ENCODE measurements at places on chromosomes 2 and 18. TPM values are rescaled to one million over a fixed set of nuclear protein-coding genes. Genes with fewer than 3 reads are reported as not detected.
A peak's percentile ranks its signal among the peaks of the same experiment; 100 is the strongest.

The SULT1C4 gene
- total RNA-seq, result 85.0 TPM

The MAP4K4 gene
- 54.9 TPM for total RNA-seq

The MARCHF4 gene
- 0.06 TPM for total RNA-seq

The GALNT13 gene
- total RNA-seq, result 3.1 TPM

The BOK gene
- 44.3 TPM for total RNA-seq

The DQX1 gene
- not detected for total RNA-seq

The FKBP1B gene
- total RNA-seq, result 10.5 TPM

The OBSL1 gene
- 75.2 TPM for total RNA-seq

The HOXD3 gene
- 2.5 TPM for total RNA-seq

GRCh38 chr18:35268821-35269220, 21.2 kb downstream of the ZSCAN30 start:
- no peak overlapping the region for H3K4me3 ChIP-seq
- no peak overlapping the region for H3K27ac ChIP-seq
- no peak for DNase-seq
- H3K27me3 ChIP-seq, result no peaks in the 10 kb centered on the region
- H3K4me1 ChIP-seq, result peaks cover 3% of the 10 kb centered on the region

DNA sequence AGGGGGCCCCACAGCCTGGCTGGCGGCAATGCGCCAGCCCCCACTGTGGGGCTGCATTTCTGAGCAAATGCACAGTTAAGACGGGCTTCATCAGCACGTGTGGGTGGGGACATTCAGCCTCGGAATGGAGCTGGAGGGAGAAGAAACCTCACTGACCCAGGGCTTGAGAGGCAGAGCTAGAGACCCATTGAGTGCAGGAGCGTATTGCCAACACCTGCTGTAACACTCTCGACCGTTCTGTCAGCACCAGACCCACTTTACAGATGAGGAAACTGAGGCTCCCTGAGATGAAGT, 200.9 kb upstream of the RAB6C start:
- no peaks in the 10 kb centered on the region for H3K4me1 ChIP-seq
- no peak overlapping the region for H3K27ac ChIP-seq
- no peak overlapping the region for H3K4me3 ChIP-seq
- DNase-seq, result no peak
- no peaks in the 10 kb centered on the region for H3K36me3 ChIP-seq

- H3K4me1 ChIP-seq, result peaks cover 17% of the 10 kb centered on the region
- no peak overlapping the region for H3K27ac ChIP-seq
- H3K27me3 ChIP-seq, result no peaks in the 10 kb centered on the region
- DNase-seq, result peak; percentile 25
Measured at GRCh38 chr2:111168528-111169239, 48.0 kb downstream of the BCL2L11 start.

GRCh38 chr2:112033600-112033999, 21.5 kb upstream of the TMEM87B start:
- DNase-seq, result no peak
- no peak overlapping the region for H3K27ac ChIP-seq
- no peaks in the 10 kb centered on the region for H3K27me3 ChIP-seq

DNA sequence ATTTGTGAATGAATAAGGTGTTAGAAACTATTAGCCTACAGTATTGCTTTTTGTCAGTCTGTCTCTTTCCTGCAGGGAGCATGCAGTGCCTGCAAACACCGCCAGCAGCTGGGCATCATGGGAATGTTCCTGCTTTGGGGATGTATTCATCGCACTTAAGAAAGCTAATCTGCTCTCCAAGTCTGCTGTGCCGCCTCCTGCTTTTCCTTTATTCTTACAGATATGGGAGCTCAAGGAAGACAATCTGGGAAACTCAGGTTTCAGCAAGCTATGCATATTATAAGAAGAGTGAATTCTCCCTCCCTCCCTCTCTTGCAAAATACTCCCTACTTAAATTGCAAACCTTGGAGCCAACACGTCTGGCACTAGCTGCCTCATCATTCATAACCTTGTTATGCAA, 479.2 kb upstream of the ACVR2A start:
- DNase-seq, result peak; percentile 7
- no peaks in the 10 kb centered on the region for H3K27me3 ChIP-seq
- no peaks in the 10 kb centered on the region for H3K4me1 ChIP-seq
- no peak overlapping the region for H3K27ac ChIP-seq

GRCh38 chr2:190973726-190974628, 40.0 kb downstream of the STAT1 start:
- H3K27me3 ChIP-seq, result no peaks in the 10 kb centered on the region
- H3K27ac ChIP-seq, result peak overlapping the region; percentile 12
- peak; percentile 52 for DNase-seq
- peaks cover 47% of the 10 kb centered on the region for H3K36me3 ChIP-seq

DNA sequence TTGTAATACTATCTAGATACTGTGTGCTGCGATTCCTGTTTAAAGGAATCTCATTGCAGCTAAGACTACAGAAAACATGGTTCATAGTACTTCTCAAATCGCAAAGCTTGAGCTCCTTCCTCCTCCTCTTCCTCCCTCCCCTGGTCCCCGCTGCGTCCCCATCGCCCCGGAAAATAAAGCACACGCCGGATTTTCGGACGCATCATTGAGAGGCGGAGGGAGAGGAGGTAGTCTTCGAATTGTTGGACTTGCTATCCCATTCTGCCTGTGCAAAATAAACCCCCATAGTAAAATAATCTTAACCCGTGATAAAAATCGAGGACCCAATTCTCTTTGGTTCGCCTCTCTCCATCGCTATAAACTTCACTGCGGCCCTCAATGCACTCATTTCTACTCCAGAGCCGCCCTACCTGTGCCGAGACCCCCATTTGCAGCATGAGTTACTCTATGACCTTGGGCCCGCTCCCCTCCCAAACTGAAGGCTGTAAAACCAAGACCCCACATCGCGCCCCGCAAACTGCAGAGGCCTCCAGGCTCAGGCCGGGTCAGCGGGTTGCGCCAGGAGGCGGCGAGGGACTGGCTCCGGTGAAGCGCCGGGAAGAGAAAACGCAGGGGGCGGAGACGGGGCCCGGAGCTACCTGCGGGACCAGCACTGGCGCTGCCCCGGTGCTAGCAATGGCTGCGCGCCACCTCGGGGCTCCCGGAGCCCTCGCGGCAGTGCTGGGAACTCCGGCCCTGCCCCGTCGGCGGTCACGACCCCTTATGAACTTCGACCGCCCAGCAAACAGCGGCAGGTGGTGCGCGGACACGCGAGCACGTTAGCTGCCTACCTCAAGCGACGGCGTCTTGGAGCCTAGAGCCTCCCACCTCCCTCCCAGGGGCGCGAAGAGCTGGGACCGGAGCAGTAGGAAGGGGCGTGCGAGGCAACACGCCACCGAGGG, 649 bp downstream of the ESCO1 start:
- H3K36me3 ChIP-seq, result no peaks in the 10 kb centered on the region
- no peaks in the 10 kb centered on the region for H3K27me3 ChIP-seq
- peak overlapping the region; percentile 80 for H3K4me3 ChIP-seq
- peak overlapping the region; percentile 96 for H3K27ac ChIP-seq

GRCh38 chr2:218367415-218368149, 10.9 kb downstream of the CATIP start:
- H3K4me3 ChIP-seq, result peak overlapping the region; percentile 42
- H3K4me1 ChIP-seq, result peaks cover 13% of the 10 kb centered on the region
- DNase-seq, result peak; percentile 93
- H3K27me3 ChIP-seq, result no peaks in the 10 kb centered on the region
- peak overlapping the region; percentile 97 for H3K27ac ChIP-seq

GRCh38 chr2:239536186-239536585, 135.4 kb upstream of the HDAC4 start:
- no peaks in the 10 kb centered on the region for H3K36me3 ChIP-seq
- DNase-seq, result no peak
- no peaks in the 10 kb centered on the region for H3K4me1 ChIP-seq
- no peak overlapping the region for H3K4me3 ChIP-seq
- H3K27ac ChIP-seq, result no peak overlapping the region
- peaks cover 2% of the 10 kb centered on the region for H3K27me3 ChIP-seq

- no peak overlapping the region for H3K4me3 ChIP-seq
- H3K36me3 ChIP-seq, result no peaks in the 10 kb centered on the region
- H3K27ac ChIP-seq, result no peak overlapping the region
- DNase-seq, result no peak
Measured at GRCh38 chr2:126803434-126803775, 95.3 kb upstream of the TEX51 start.

GRCh38 chr2:95054016-95054415, 28.5 kb downstream of the MAL start:
- H3K4me1 ChIP-seq, result no peaks in the 10 kb centered on the region
- H3K27me3 ChIP-seq, result no peaks in the 10 kb centered on the region
- H3K36me3 ChIP-seq, result no peaks in the 10 kb centered on the region
- no peak overlapping the region for H3K27ac ChIP-seq

DNA sequence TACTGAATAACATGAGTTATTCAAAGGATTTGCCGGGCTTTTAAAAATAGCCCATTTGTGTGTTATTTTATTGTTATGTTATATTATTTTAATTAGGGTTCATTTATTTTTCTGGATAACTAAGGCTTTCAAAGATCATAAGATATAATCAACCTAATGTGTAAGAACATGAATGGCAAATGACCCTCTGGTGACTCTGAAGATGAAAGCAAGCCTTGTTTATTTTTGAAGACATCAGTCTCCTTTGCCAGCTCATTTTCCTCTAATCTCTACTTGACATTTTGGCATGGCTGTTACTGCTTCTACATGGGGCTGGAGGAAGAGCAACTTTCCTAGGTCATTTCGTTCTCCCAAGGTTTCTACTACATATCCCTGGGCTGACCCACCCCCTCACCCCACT, 10.6 kb downstream of the FAP start:
- no peaks in the 10 kb centered on the region for H3K36me3 ChIP-seq
- H3K4me3 ChIP-seq, result no peak overlapping the region
- no peaks in the 10 kb centered on the region for H3K4me1 ChIP-seq
- peak; percentile 70 for DNase-seq
- no peaks in the 10 kb centered on the region for H3K27me3 ChIP-seq
- no peak overlapping the region for H3K27ac ChIP-seq

- no peaks in the 10 kb centered on the region for H3K4me1 ChIP-seq
- no peaks in the 10 kb centered on the region for H3K36me3 ChIP-seq
- no peak for DNase-seq
Measured at GRCh38 chr2:118970396-118971135, 28.6 kb downstream of the MARCO start.

DNA sequence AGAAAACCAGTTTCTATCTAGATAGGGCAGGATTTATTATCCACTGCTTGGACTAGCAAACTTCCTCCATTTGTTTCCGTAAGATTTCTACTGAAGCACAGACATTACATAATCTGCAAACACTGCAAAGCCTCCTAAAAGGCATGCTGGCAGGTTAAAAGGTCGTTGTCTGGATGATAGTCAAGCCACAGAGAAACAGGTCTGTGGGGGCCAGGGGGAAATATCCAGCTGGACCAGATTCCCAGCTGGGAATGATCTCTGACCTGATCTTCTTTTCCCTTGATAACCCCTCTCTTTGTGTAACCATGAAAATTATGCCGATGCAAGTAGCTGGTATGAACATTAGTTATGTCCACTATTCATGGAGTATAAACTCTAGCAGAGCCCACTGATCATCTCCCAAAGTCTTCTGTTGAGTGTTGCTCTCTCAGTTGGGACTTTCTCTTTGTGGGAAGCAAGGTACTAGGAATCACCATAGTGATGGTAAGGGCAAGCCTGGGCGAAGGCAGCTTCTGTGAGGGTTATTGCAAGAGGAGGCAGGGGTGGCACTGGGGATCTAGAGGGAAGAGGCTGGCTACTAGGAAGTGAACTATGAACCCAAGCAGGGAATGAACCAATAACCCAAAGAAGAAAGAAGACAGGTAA, 61.3 kb downstream of the GDF7 start:
- H3K4me1 ChIP-seq, result no peaks in the 10 kb centered on the region
- no peak overlapping the region for H3K4me3 ChIP-seq
- H3K27me3 ChIP-seq, result no peaks in the 10 kb centered on the region
- DNase-seq, result peak; percentile 29

DNA sequence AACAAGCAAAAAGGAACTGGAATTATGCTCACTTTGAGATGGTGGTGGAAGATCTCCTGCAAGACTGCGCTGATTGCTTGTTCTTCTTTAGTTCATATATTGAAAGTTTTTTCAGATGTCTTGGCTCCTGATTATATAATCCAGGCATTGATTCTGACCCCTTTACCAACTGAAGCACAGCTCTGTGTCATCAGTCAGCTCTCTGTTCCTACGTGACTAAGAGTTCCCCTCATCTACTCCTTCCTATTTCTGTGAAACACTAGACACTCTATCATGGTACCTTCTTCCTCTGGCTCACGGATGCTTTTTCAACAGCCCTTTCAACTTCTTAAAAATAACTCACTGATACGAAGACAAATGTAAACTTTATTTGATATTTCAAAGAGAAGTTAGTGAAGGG, 788.6 kb downstream of the SOCS6 start:
- H3K27ac ChIP-seq, result no peak overlapping the region
- no peaks in the 10 kb centered on the region for H3K4me1 ChIP-seq
- DNase-seq, result no peak
- H3K27me3 ChIP-seq, result no peaks in the 10 kb centered on the region

DNA sequence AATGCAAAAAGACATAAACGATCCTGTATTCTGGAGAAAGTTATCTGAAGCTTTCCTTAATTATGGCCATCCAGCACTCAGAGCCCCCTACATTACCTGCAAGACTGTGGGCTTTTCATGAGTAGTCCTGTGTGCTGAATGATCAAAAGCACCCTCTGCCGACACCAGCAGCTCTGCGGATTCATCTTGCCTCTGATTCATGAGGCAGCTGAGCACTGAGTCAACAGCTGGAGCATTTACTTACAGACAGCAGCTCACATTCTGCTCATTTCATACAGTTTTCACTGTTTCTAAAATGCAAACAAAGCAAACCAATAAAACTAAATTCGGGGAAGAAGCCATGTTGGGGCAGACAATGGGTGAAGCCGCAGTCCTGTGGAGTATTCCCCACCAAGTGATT, 886.5 kb downstream of the CNTNAP5 start:
- no peaks in the 10 kb centered on the region for H3K27me3 ChIP-seq
- peak; percentile 25 for DNase-seq
- no peaks in the 10 kb centered on the region for H3K4me1 ChIP-seq
- no peak overlapping the region for H3K27ac ChIP-seq

Data from lung (tissue), 17 donors.